ENCODE measurements at places on chromosomes 16 and 17. TPM values are rescaled to one million over a fixed set of nuclear protein-coding genes. Genes with fewer than 3 reads are reported as not detected.

Gene IL17C
- total RNA-seq: 0.29 TPM

GRCh38 chr16:83200005-83200779, 573.4 kb downstream of the CDH13 start:
- peak; percentile 46 for DNase-seq

Gene CCL8
- total RNA-seq: not detected

DNA sequence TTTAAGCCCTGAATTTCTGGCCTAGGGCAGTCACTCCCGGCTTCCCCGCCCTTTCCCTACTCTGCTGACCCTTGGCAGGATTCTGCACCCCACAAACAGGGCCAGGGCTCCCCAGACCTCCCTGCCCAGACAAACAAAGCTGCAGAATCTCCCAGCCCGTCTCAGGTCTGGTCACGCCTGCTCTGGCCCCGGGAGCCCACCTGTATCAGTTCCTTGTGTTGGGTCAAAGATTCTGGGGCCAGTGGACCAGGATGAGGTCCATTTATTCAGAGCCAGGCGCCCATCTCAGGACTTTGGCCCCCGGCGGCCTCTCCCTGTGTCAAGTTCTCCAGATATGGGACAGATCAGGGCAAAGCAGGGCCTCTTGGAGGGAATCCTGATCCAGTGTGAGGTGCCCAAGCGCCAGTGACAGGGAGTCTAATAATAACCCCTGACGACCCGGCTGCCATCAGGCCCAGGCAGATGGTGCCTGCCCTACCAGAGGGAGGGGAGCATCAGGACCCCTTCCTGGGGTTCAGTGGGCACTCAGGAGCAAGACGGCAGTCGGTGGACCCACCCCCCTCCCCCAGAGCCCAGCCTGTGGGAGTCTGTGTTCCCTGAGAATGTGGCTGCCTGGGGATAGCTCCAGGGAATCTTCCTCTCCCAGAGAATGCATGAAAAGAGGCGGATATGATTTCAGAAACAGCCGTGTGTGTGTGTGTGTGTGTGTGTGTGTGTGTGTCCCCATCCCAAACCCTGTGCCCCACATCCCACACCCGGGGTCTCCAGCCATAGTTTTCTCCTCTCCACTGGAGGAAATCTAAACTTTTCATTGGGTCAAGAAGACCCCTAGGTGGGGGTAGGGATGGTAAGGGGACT, 1.3 kb downstream of the TTYH2 start:
- DNase-seq: no peak

DNA sequence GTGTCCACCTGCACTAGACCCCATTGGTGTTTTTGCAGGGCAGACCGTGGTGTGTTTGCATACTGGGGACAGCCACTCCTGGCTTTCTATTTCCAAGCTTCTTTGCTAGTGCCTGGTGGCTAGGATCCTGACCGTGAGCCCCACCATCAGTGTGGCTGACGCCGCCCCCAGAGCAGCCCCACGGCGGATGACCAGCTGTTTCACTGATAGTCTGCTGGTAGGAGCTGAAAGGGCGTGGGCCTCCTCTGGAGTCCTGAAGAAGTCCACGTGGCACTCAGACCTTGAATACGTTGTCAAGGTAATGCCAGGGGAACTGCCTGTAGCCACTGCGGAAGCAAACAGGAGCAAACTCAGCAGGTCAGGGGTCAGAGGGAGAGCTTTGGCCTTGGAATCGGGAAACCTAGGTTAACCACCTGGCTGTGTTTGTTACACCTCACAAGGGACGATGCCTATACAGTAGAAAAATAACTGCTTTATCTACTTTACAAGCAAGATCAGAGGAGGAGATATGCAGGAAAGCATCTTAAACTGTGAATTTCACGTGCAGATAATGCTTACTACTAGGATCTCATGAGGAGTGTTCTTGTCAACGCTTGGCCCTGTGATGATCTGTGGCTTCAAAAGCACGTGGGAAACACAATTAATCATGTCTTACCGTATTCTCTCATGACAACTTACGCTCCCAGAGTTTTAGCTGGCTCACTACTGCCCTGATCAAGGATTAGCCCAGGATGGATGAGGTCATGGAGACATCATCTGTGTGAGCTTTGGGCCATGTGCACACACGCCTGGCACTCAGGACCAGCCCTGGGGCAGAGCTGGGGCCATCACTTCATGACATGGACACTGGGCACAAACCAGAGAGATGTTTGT, 30.3 kb downstream of the ALDH3A2 start:
- DNase-seq: no peak

Gene ASIC2
- total RNA-seq: 0.74 TPM

GRCh38 chr17:58265902-58266875, 14.5 kb downstream of the MPO start:
- no peak for DNase-seq

- DNase-seq: no peak
Observed at GRCh38 chr16:86501989-86502855, 8.1 kb upstream of the FOXF1 start.

Gene ZNF747
- total RNA-seq: 18.4 TPM

DNA sequence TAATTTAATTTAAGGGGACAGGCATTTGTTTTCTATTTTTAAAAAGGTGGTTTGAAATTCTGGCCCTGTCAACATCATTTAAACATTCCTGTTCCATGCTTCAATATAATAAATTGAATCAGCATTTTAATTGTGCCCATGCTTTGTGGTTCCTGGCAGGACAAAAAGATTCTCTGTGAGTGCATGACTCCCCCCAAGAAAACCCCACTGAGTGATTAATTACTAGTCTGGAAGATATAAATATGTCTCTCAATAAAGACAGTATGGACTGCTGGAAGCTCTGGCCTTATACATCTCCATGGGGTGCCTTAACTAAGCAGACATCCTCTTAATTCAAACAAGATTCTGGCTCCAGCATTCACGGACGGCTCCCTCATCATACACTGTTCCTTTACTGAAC, 95.0 kb upstream of the PSMD7 start:
- no peak for DNase-seq

DNA sequence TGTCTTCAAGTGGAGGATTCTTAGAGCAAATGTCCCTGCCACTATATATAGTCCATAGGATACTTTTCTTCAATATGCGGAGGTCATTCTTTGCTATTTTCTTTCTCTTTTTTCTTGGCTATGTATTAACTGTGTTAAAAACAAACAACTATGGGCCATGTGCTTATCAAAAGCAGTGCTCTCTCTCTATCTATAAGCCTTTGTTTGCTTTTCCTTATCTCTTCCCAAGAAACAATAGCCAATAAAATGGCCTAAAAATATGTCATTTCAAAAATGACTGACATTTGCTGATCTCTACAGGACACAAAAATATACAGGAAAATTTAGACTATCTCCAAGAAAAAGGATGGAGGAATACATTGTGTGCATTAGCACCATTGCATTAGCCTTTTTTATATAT, 212.1 kb downstream of the MAF start:
- DNase-seq: no peak

Gene FAM20A
- total RNA-seq: 34.4 TPM

Gene SETD1A
- total RNA-seq: 37.0 TPM

GRCh38 chr17:28133562-28133970, 91.1 kb downstream of the NLK start:
- no peak for DNase-seq

Gene NUP93
- 165 TPM for total RNA-seq

DNA sequence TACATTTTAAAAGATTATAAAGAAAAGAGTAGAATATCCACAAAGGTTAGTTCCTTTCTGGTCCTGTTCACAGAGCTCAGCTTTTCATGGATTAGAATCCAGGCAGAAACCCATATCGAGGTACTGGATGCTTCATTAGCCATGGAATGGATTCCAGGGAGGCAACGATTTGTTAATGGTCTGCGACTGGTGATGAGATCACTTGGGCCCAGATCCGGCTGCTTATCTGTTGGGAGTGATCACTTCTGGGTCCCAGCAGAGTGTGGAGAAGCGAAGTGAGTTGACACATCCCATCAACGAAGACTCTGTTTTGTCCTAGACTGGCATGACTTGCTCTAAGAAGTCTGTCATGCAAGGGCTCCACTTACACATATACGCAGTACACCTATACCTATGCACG, 165.8 kb downstream of the MAF start:
- no peak for DNase-seq

- peak; percentile 54 for DNase-seq
Observed at GRCh38 chr17:51869387-51869786, 289.1 kb downstream of the CA10 start.

DNA sequence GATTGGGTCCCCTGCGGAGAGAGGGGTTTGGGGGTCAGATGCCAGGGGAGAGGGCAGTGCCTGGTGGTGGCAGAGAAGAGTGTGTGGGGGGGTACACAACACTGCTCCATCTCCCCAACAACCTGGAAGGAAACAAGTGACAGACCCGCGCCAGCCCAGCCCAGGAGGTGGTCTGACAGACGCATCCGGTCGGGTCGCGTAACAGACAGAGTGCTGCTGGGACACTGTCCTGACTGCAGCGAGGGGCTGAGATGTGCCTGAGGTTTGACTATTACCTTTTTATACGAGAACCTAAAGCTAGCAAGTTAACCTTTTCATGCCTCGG, 16.2 kb downstream of the UNC13D start:
- no peak for DNase-seq

Gene SLC12A3
- not detected for total RNA-seq

DNA sequence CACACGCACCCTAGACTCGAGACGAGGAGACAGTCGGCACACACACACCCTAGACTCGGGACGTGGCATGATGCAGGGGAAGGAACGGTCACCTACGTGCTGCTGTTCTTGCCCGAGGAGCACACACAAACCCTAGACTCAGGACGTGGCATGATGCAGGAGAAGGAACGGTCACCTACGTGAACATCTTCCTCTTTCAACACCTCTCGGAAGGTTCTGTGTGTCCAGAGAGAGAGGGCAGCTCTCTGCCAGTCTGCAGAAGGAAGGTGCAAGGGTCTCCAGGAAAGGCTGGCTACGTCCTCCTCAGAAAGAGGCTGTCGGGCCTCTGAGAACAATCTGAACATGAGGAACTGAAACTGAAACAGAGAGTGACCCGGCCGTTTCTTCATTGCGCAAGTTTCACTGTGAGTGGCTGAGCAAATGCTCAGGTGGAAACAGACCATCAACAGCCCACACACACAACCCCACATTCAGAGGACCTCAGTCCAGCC, 43.4 kb downstream of the ZNF276 start:
- no peak for DNase-seq

DNA sequence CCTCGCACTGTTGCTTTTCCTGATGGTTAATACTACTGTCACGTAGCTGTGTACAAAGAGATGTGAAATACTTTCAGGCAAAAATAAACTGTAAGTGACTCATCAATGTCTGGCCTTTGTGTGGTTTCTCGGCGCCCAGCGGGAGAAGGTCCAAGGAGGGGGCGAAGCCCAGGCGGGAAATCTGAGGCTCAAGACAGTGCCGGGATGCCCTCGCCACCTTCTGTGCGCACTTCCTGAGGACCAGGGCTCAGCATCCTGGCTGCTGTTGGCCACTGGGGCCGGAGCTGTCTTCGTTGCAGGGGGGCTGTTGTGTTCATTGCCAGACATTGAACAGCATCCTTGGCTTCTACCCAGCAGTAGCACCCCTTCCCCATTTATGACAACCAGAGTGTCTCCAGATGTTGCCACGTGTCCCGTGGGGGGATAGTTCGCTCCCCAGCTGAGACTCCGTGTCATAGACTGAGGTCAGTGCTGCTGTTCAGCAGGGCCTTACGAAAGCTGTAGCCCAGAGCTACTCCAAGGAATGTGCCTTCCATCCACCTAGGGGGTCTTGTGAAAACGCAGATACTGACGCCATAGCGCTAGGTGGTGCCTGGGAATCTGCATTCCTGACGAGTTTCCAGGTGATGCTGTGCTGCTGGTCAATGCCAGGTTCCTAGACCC, 67.3 kb upstream of the PLCG2 start:
- peak; percentile 79 for DNase-seq

Gene SLC52A1
- 0.17 TPM for total RNA-seq

GRCh38 chr16:89009343-89010209, 32.6 kb upstream of the CBFA2T3 start:
- peak; percentile 56 for DNase-seq

Gene EFCAB13
- total RNA-seq: 1.6 TPM

GRCh38 chr17:46266656-46267544, 28.0 kb upstream of the LRRC37A start:
- peak; percentile 86 for DNase-seq

GRCh38 chr16:58022601-58023371, 2.8 kb upstream of the MMP15 start:
- no peak for DNase-seq

- no peak for DNase-seq
Observed at GRCh38 chr17:44010966-44011647, 3.7 kb downstream of the TMEM101 start.

DNA sequence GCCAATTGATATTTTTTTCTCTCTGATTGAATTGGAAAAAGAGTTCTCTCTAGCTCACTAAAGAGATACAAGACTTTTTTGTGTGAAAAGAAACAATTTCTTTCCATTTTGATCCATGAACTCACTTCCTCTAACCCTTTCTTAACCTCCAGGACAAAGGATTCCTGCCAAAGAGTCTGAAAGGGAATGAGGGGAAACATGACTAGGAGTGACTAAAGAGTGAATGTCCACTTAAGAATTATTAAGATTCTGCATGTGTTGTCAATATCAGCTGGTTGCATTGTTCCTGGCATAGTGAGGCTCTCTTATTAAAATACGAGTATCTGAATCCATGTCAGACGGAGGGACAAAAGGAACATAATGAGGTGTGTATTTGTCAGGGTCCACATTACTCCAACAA, 344.7 kb downstream of the GRIN2A start:
- no peak for DNase-seq

- peak; percentile 67 for DNase-seq
Observed at GRCh38 chr17:17783825-17784656, 52.7 kb downstream of the SREBF1 start.

DNA sequence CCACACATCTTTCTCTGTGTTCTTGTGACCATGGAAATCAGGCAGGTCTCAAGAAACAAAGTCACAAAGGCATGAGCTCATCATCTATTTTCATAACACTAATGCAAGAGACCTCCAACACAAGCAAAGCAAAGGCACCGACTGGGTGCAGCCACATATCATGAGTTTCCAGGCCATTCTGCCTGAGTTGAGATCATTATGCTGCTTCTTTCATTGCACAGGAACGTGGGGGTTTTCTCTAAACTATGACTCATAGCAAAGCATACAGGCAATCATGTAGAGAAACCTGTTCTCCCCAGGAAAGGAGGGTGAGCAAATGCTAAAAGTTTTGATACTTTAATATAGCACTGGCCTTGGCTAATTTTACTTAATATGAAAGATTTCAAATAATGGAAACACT, 60.7 kb downstream of the GRIN2A start:
- DNase-seq: no peak

Gene ATAD5
- 24.6 TPM for total RNA-seq

Gene MPHOSPH6
- 39.0 TPM for total RNA-seq

Gene HS3ST3A1
- 3.2 TPM for total RNA-seq

GRCh38 chr16:89241187-89242007, 23.9 kb downstream of the ZNF778 start:
- DNase-seq: peak; percentile 84

- no peak for DNase-seq
Observed at GRCh38 chr17:17943281-17943984, 28.8 kb downstream of the TOM1L2 start.

Gene PIPOX
- total RNA-seq: 30.1 TPM
